ENCODE measurements at places on chromosomes 4 and X.

- DNase-seq = no peak
These were observed 29.0 kb downstream of the PDHA1 start for GRCh38 chrX:19372547-19373331.

- no peak for DNase-seq
These were observed 20.5 kb downstream of the RAB40A start for GRCh38 chrX:103498786-103499185.

DNA sequence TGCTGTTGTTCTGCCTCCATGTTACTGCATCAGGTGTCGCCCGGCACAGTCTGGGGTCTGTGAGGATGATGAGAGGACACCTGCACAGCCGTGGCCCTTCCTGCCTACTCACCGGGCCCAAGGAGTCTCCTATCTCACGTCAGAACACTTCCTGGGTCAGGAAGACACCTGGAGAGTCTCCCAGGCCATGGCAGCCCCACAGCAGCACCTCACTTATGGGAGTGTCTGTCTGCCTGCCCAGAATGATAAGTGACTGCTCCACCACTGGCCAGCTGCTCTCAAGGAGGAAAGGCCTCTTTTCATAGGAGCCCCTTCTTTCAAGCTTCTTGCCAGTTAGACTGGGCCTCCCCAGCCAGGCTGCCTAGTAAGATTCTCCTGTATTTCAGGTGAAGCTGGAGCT lies 56.1 kb downstream of the NELFA start:
- no peak for DNase-seq

DNA sequence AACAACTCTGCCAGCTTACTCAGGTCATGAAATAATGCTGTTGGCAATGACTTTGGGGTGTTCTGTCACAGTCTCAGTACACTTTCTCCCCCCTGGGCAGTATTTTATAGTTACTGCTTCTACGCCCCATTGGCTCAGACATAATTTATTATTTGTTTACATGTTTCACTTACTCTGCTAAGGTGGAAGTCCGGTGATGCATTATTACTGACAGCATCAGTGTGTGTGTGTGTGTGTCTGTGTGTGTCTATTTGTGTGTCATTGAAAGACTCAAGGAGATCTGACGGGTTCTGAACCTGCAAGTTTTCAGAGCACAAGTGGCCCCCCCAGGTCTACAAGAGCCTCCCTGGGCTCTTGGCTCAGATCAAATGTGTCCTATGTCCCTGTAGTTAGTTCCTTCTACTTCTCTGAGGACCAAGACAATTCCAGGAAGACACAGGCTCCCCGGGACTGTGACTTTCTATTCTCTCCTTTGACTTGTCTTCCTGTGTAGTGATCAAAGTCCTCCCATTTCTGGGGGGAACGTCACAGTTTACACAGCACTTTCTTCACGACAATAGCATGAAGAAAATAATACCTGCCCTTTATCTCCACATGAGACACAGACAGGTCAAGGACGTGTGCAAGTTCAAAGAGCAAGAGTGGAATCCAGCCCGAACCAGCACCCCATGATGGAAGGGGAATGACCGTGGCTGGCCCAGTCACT lies 283.7 kb upstream of the GATB start:
- no peak for DNase-seq

DNA sequence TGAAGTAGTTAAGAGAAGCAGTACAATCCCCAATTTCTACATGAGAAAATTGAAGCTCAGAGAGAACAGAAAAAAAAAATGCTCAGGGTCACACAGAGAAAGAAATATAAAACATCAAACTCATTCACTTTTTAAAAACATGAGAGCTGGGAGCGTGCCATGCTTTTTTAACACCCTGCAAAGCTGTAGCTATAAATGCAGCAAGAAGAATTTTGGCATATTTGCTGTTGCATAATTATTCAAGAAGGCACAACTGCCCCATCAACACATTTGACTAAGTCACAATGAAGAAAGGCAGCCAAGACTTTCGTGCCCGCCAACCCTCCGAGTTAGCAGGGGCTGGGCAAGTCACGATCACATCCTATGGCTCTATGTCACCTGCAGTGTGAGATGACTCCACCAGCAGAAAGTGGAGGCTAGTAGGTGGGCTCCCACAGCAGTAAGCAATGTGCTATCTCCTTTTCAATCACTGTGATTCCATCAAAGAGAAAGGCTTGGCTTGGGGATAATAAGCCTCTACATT lies 214.8 kb downstream of the DHX15 start:
- DNase-seq = no peak

DNA sequence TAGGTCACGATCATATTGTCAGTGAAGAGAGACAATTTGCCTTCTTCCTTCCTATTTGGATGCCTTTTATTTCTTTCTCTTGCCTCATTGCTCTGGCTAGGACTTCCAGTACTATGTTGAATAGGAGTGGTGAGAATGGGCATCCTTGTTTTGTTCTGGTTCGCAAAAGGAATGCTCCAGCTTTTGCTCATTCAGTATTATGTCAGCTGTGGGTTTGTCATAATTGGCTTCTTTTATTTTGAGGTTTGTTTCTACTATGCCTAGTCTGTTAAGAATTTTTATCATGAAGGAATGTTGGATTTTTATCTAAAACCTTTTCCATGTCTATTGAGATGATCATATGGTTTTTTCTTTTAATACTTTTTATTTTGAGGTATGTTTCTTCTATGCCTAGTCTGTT lies 152.3 kb upstream of the MAD2L1 start:
- DNase-seq = no peak

DNA sequence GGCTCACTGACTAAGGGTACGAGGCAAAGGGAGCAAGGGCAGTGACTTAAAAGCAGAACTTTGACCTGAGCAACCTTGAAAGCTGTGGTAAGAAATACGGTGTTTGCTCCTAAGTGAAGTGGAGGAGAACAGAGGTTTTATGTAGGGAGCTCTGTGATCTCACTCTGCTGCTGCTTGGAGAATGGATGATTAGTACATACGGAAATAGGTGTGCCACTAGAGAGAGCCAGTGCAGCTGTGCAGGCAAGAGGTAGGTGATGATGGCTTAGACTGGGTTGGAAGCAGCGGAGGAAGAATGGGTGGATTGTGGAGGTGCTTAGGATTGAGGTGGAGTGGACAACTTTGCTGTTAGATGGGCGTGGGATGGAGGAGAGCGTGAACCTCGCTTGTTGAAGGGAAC lies 85.0 kb downstream of the FAM193A start:
- DNase-seq = no peak

DNA sequence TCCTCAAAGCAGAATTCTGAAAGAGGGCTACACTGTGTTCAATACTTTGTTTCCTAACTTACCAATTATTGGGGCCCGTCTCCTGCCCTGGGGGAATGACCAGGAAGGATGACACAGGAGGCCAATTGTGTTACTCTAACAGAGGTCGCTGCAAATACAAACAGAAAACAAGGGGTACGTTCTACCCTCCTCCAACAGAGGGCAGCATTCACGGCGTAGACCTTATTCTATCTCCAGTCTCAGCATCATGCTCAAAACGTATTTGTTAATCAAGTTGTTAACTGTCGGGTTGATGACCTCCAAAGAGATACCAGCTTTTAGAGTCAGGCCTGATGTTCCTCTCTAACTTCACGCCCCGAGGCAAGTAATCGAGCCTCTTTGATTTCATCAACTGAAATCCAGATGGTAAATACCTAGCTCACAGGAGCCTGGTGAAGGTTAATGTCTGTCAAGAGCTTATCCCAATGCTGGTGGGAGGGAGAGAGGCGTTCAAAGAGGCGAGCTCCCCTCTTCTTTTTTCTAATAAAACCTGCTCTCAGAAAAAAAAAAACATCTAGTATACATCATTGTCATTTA lies 181.0 kb upstream of the KCNIP4 start:
- DNase-seq = no peak

- no peak for DNase-seq
These were observed 68.5 kb downstream of the UBA6 start for GRCh38 chr4:67632492-67632891.

GRCh38 chr4:91170768-91171167 lies 1043.6 kb downstream of the CCSER1 start:
- no peak for DNase-seq

- no peak for DNase-seq
These were observed 6.6 kb downstream of the REST start for GRCh38 chr4:56914336-56914735.

DNA sequence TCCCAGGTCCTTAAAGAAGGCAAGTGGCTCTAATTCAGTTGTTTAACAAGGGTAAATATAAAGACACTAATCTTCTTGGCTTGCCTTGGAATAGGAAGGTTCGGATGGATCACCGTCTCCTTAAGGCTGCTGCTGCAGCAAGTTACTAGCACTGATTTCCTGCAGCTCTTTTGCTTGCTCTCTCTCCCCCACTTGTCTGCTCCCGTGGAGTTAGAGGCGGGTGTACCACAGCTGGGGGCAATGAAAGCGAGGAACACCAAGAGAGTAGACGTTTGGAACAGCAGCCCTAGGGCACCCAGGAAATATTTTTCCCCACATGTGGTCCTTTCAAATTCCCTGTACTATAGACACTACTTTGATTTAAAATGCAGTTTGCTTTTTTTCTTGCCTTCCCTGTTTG lies 202.2 kb downstream of the SH2D1A start:
- DNase-seq = no peak

DNA sequence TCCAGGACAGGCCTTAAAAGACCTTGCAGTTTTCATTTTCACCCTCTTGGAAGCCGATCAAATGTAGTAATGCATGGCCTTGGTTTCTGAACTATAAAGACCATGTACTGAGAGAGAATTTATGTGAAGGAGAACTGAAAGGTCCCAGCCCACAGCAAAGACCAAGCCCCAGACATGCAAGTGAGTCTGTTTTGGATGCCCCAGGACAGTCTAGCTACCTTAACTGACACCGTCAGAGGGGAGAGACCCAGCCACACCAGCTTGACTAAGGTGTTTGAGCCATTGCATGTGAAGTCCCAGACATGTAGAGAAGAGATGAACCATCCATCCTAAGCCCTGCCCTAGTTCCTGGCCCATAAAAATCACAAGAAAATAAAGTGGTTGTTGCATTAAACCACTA lies 316.8 kb upstream of the GATB start:
- DNase-seq = no peak

- DNase-seq = no peak
These were observed 67.8 kb downstream of the USP38 start for GRCh38 chr4:143252478-143252877.

DNA sequence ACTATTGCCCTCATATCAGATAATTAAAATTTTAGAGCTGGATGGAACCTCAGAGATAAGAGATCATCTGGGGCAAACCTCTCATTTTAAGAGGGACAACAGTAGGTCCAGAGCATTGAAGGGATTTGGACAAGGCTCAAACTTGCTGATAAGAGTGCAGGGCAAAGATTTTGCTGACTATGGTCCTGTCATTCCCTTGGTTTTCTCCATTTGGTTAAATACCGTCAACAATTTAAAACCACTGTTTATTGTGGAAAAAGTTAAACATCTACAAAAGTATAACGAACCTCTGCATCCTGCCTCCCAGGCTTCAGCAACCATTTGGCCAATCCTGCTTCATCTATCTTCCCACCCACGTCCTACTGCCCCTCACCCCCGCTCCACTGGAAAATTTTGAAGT lies 10.7 kb upstream of the KIT start:
- no peak for DNase-seq

DNA sequence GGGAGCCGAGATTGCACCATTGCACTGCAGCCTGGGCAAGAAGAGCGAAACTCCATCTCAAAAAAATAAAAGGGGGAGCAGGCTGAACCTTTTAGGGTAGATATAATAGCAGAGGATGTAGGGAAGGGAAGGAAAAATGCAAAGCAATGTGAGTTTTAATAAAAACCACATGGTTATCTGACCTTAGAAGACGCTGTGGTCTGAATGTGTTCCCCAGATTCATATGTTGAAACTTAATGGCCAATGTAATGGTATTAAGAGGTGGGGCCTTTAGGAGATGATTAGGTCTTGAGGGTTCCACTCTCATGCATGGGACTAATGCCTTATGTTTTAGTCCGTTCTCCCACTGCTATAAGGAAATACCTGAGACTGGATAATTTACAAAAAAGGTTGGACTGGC lies 114.1 kb upstream of the STX18 start:
- DNase-seq = no peak

GRCh38 chr4:8607603-8608481 lies 15.3 kb downstream of the CPZ start:
- no peak for DNase-seq

DNA sequence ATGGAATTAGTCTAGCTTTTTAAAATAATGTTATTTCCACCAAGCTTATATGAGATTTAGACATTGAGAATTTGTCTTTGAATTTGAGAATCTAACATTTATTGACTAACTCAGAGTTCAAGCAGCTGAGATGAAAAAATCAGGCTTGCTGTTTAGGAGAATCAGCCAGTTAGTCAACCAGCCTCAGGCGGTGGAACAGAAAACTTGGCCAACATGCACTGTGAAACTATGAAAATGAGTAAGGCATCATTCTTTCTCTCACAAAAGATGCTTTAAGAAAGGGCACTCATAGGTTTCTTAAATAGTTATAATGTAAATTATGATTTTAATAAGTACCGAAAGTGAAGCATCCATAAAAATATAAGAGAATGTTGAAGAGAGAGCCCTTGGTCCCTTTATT lies 84.2 kb downstream of the NFKB1 start:
- no peak for DNase-seq

GRCh38 chr4:145340071-145340675 lies 141.5 kb upstream of the SMAD1 start:
- no peak for DNase-seq

Data from stimulated activated CD4-positive, alpha-beta T cell treated with anti-CD3 and anti-CD28 coated beads, Interleukin-15, amount 100 ng/mL, for 1 hour (primary cell).